ENCODE measurements at places on chromosomes 7 and 10.
A peak's percentile ranks its signal among the peaks of the same experiment; 100 is the strongest.

GRCh38 chr10:48232717-48233447 is 41.6 kb downstream of the FRMPD2 start:
- DNase-seq: no peak

- DNase-seq: no peak
Observed at GRCh38 chr7:33959676-33960075, 54.3 kb downstream of the BMPER start.

- no peak for DNase-seq
Observed at GRCh38 chr7:24227603-24228359, 56.2 kb upstream of the NPY start.

GRCh38 chr10:132111871-132112341 is 46.2 kb downstream of the JAKMIP3 start:
- no peak for DNase-seq

DNA sequence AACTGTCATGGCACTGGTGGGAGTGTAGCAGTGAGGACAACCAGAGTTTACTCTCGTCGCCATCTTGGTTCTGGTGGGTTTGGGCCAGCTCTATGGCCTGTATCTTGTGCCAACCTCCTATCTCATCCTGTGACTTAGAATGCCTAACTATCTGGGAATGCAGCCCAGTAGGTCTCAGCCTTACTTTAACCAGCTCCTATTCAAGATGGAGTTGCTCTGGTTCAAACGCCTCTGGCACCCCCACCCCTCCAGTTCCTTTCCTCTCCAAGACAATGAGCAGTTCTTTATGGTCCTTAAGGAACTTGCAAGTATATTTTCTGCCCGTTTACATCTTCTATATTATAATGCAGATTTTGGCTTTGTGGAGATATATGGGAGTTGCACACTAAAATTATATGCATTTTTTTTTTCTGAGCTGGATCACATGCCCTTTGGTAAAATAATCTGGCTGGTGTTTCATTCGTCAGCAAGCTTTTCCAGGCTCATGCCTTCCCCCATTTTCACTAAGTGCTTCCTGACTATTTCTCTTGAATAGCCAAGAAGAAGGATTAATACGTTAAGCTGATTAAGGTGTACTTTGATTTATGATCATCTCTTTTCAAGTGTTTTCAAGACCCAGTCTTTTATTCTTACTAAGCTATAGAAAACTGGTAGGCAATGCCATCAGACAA is 11.2 kb upstream of the WIPF3 start:
- DNase-seq: no peak

- DNase-seq: no peak
Observed at GRCh38 chr7:32145911-32146310, 75.7 kb upstream of the PDE1C start.

DNA sequence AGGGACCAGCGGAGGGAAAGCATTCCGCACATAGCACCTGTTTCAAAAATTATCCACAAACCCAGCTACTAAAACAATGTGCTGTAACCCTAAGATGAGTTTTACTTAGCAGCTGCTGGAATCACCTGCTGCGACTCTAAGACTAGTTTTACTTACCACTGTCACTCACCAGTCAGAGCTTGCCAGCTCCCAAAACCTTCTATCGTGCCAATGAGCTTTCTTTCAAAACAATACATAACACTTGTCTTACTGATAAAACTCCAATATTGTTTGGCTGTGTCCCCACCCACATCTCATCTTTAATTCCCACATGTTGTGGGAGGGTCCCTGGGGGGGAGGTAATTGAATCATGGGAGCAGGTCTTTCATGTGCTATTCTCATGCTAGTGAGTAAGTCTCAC is 18.4 kb downstream of the ST8SIA6 start:
- no peak for DNase-seq

DNA sequence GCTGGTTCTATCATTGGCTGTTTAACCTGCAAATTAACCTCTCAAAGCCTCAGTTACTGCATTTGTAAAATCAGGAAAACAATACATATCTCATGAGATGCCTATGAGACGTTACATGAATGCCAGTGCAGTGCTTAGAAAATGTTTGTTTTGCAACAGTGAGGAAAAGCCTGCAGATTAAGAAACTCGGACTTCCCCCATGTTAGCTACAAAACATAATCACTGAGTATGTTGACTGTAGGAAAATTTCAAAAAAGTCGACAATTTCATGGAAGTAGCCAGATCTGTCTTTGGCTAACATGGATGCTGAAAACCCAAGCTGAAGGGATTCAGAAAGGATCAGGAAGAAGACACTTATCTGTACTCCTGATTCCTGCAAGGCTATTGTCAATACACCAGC is 121.4 kb downstream of the TRIL start:
- no peak for DNase-seq

- no peak for DNase-seq
Observed at GRCh38 chr7:76428868-76429805, 4.4 kb downstream of the ZP3 start.

DNA sequence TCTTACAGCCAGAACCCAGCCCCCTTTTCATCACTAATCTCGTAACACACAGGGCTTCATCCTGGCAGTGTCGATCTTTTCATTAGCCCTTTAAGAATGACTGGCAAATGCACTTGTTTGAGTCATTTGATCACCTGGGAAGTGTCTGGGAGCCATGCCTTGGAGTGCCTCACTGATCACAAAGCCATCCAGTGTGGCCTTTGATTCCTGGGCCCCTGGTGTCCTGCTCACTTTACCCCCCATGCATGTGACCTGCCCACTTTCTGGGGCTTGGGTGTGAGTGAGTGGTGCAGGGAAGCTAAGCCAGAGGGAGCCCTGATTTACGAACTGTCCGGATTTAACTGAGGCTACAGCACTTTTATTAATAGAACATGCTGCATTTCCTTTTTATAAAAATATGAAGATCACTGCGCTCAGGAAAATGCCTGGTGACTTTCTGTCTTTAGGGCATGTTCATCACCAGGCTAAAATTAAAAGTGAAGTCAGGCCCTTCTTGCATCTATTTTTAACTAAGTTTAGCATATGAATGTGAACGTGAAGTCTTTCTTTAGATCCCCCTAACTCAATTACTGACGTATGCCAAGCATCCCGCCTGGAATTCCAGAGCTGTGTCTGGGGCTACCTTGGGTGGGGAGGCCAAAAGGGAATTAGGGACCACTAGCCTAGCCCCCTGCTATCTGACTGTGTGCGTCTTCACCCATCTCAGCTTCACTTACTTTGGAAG is 23.6 kb downstream of the RBM20 start:
- DNase-seq: no peak

GRCh38 chr7:24432677-24433076 is 140.6 kb upstream of the PALS2 start:
- no peak for DNase-seq

DNA sequence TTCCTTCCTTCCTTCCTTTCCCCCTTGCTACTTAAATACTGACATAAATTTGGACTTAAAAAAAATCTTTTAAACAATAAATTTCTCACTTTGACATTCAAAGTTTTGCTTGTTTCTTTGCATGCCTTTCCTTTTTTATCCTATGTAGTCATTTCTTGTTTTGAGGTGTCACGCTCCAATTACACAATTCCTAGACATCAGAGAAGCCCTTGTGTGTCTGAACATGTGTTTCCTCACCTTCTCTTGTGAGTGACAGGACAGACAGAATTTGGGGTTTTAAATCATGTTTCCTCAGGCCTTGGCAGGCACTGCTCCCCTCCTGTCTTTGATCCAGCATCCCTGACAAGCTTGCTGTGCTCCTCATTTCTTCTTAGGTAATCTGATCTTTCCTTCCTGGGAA is 91.3 kb downstream of the CYTH3 start:
- DNase-seq: no peak

DNA sequence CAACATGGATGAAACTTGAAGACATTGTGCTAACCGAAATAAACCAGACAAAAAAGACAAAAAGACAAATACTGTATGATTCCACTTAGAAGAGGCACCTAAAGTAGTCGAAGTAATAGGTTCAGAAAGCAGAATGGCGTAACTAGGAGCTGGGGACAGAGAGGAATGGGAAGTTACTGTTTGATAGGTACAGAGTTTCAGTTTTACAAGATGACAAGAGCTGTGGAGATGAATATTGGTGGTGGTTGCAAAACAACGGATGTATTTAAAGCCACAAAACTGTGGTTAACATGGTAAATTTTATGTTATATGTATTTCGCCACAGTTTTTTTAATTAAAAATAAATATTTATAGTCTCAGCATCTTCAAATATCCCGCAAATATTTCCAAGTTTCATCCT is 64.1 kb upstream of the DIP2C start:
- no peak for DNase-seq

GRCh38 chr10:81109200-81109752 is 571.6 kb downstream of the SH2D4B start:
- DNase-seq: no peak

DNA sequence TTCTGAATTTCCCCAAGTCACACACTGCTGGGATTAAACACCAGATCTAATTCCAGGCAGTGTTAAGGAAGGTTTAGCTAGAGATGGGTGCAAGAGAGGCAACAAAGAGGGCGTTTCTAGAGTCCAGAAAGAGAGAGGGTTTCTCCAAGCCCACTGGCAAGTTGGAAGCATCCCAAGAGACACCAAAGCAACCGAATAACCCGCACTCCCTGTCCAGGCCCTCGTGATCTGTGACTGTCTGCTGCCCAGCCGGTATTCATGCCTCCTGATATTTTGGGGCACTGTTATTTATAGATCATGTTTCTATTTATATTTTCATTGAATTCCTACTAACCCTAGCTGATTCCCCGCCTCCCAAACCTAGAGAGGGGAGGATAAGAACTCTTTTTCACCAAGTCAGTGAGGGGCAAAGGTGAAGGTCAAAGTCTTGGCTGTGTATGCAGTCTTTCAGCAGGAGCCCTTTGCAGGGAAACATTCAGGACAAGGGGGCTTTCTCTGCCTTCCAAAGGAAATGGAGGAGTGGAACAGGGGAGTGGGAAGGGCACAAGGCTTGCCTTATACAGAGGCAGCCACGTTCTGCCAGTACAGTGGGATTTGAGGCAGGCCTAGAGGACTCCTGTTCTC is 103.6 kb downstream of the SH3PXD2A start:
- no peak for DNase-seq

DNA sequence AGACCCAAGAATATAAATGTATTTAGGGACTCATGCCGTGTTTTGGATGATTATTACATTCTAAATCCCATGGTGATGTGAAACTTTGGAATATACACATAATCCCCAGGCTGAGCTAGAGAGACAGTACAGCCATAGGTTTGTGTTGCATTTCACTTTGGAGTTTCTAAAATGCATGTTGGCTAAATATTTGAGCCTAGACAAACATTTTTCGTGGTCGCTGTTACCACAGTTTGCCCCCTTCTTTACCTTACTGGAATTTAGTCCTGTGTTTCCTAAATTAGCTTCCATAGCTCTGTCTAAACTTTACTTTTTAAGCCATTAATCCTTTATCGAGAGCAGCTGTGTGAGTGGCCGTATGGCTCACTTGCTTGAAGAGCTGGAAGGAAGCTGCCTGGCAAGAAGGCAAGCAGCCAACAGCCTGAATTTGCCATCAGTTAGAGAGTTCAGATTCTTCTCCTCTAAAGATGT is 192.0 kb downstream of the BICC1 start:
- no peak for DNase-seq

- DNase-seq: no peak
Observed at GRCh38 chr10:60394446-60394845, 4.8 kb upstream of the ANK3 start.

- peak; percentile 42 for DNase-seq
Observed at GRCh38 chr7:157840914-157841772, 504.3 kb downstream of the DNAJB6 start.

- DNase-seq: no peak
Observed at GRCh38 chr7:2172311-2173188, 60.2 kb downstream of the MAD1L1 start.

DNA sequence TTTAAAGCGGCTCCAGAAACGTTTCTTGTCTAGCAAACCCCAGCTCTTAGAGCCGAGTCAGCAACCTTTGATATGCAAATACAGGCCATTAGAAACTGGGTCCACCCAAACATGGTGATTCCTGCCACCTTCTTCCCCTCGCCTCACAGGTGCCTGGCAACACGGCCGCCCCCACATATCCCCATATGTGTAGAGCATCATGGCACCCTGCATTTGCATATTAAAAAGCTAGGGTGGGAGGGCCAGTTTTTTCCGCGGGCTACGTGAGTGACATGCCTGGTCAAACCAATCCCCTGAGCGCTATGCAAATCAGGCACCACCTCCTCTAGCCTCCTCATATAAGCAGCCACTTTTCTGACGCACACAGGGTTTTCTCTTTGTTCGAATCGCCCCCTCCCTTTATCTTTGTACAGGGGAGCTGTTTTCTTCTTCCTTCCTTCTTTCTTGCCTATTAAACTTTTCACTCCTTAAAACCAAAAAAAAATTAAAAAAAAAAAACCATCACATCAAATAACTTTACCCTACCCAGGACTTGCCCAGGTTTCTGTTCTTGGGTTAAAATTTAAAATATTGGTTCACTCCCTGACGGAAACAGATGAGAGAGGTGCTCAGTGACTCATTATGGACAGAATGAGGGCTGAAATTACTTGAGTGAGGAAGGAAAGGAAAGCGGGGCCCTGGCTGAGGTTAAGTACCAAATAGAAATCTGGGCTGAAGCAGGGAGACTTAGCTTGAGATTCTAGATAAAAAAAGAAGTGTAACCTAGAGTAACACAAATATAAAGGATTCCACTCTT is 59.8 kb downstream of the COA1 start:
- DNase-seq: no peak

DNA sequence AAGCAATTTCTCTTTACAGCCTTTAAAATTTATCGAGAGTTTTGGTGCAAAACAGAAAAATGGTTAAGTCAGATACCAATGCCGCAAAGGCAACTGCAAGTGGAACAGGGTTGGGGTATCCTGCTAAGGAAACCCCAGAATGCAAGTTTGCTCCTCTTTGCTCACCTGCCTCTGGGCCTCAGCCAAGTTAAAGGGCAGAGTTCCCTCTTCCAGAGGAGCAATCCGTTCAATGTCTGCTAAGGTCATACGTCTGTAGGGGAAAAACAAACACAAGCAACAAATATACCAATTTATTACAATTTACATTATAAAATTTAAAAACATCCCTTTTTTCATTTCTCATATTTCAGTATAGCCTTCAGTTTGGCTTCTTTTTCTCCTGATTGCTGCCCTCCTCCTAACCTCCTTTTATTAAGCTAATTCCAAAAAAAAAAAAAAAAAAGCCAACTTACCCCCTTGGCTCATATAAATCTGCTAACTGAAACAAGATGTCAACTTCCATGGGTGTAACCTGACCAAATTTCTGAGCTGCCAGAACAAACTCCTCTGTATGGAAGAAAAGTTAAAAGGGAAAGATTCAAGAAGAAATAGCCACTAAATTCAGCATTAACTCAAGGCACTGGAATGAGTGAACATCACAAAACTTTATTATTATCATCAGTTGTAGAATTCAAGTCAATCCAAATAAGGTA is 132.6 kb downstream of the SLC25A13 start:
- DNase-seq: no peak

Measured in NCI-H2081 treated with DMSO at 0.1 percent for 48 hours (cell line).